Vagina (tissue), 2 donors: ENCODE measurements at places on chromosomes 11 and 22.

- DNase-seq: peak; percentile 97
These were observed 8.7 kb upstream of the B4GALNT4 start for GRCh38 chr11:360326-361280.

DNA sequence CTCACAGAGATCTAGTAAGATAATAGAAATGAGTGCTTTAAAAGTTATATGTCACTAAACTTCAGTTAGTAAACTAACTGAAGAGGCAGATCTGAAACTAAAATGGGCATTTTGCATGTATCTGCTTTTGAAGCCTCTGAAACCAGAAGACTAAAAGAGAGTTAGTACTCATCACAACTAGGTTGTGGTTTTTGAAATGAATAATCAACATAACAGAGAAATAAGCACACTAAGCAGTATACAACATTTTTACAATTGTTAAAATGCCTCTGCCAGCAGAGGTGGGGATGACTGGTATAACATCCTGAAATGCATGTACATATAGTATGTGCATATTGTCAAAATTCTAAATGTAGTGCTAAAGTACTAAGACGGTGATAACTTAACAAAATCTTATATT lies 564.5 kb downstream of the DLG2 start:
- DNase-seq: no peak

GRCh38 chr11:94593030-94593429 lies 25.9 kb downstream of the PIWIL4 start:
- DNase-seq: no peak

DNA sequence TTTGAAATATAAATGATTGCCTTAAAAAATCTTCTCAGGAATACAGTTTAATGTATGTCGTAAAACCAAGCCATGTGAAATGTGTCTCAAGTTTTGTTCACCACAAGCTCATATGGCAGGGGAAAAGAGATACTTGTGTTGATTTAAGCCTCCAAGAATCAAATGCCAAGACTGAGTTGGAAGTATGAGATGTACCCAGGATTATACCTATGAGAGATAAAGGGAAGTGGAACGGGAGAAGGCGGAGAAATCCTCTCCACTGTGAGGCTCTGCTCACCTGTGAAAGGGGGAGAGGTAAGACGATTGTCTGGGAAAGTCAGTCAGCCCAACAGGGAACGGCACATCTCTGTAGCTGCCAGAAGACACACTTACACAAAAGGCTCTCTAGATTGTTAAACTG lies 124.8 kb downstream of the TRPC6 start:
- DNase-seq: no peak

DNA sequence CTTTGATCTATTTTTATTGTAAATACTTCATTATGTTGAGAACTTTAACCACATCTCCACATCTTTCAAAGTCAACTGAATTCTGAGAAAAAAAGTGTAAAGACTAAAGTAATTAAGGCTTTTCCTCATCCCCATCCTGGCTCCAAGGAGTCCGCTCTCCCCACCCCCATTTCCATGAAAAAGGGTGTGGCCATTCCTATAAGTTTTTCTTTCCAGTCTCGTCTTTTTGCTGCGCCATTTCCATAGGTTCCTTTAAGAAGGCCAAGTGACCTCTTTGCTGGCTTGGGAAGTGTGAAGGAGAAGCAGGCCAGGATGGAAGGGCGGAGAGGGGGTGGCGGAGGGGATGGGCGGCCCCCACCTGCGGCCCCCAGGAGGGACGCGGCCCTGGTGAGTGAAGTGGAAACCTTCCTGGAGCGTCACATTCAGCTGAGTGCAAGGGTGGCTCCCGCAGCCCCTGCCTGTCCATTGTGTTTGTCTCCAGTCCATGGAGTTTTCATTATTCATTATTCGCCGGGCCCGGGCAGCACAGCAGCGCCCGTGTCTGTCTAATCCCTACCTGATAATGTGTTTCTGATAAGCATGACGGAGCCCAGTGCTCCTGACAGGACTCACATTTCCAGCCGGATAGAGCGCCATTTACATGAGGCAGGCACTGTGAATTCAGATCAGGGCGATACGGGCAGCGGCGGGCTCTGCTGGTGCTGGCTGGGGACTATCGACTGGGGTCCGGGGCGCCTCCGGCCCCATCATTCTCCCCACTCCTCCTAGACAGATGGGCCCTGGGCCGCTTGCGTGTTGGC lies 739.8 kb downstream of the OPCML start:
- no peak for DNase-seq

DNA sequence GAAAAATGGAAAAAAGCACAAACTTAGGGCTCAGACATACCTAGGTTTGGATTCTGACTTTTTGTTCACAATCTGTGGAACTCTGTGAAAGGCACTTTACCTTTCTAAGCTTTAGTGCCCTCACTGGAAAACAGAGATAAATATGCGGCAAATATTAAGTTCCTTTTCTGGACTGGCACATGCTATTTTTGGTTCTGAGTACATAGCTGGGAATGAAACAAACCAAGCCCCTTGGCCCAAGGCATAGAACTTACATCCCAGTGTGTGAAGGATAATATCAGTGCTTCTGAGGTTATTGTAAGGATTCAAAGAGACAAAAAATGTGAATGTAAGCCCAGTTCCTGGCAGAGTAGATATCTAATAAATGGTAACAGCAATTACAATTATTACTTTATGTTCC lies 227.5 kb downstream of the ADAMTS15 start:
- no peak for DNase-seq

- no peak for DNase-seq
These were observed 393.1 kb downstream of the SOX6 start for GRCh38 chr11:15963266-15963665.

DNA sequence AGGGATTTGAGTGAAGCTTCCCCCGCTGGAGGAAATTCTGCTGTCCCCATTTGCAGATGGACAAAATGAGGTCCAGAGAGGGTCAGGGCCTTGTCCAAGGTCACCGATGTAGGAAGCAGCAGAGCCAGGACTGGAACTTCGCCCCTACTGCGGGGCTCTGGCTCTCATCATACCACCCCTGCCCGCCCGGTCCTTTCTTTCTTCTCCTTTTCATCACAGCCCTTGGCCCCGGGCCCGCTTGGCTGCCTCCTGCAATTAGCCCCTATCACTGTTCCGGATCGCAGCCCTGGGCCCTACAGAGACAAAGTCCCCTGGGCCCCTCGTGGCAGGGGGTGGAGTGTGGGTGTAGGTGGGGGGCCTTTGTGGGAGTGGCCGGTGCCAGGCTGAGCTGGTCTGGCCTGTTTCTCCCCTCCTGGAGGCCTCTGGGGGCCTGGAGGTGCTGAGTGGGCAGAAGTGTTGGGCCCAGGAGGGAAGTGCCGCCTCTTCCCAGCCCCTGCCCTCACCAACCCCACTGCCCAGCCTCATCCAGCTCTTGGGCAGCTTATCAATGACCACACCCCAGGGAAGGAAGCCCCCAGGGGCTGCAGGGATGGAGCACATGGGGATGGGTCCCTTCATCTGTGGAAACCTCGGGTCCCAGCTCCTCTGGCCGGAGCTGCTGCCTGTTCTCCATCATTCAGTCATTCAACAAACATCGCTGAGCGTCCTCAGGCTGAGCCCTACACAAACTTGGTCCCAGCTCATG lies 3.4 kb downstream of the EMID1 start:
- DNase-seq: no peak

DNA sequence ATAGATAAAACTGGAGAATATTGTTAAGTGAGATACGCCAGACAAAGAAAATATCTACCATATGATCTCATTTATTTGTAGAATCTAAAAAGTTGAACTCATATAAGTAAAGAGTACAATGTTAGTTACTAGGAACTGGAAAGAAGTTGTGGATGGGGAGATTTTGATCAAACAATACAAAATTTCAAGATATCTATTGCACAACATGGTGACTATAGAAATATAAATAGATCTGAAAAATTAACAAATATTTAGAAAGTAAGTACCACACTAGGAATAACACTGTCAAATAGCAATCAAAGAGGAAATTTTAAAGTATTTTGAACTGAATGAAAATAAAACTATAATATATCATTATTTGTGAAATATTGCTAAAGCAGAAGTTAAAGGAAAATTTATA lies 437.2 kb downstream of the AASDHPPT start:
- DNase-seq: no peak

GRCh38 chr11:45021692-45022141 lies 71.0 kb upstream of the TP53I11 start:
- no peak for DNase-seq

- DNase-seq: no peak
These were observed 10.7 kb upstream of the CTSF start for GRCh38 chr11:66579017-66579606.

DNA sequence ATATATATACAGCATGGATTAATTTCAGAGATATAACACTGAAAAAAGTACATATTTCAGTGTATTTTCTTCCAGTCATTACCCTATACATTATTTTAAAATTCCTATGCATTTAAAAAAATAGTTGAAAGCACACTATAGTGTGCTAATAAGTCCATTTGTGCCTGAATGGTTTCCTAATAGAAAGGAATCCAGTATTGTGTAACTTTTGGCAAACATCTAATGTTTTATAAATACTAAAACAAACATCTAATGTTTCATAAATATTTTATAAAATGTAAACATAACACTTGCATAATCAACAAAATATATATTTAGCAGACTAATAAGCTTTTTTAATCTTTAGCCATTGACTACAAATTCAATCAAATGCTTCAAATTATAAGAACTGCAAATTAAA lies 126.6 kb upstream of the FIBIN start:
- no peak for DNase-seq

- no peak for DNase-seq
These were observed 73.4 kb downstream of the LINC01488 start for GRCh38 chr11:69554849-69555248.

GRCh38 chr11:35413598-35413997 lies 5.8 kb downstream of the SLC1A2 start:
- DNase-seq: no peak

DNA sequence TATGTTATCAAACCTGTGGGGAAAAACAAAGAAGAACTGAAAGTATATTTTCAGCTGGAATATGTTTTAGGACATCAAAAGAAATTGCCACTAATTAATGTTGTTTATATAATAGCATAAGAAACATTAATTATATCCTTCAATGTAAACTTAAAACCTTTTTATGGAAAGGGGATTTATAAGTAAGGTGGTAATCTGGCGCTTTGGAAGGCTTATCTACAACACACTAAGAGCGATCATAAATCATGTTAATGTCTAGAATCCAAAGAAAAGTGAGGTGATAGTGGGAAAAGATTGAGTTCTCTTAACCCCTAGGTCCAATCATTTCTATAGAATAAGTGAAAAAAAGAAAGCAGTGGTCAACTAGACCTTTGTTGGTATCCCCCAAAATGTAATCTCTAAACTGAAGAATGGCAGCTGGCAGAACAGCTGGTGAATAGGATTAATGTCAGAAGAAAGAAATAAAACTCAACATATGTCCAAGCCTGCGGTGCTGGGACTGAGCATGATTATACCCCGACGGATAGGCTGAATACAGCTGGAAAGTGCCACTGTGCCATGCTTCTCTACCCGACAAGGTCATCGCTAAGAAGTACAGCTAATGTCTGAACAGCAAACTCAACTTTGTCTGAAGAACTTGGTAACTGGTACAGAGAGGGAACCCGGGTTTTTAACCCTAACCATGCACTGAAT lies 64.0 kb downstream of the SOX6 start:
- DNase-seq: no peak
